ENCODE measurements at places on chromosomes 3 and 15. TPM values are rescaled to one million over a fixed set of nuclear protein-coding genes. Genes with fewer than 3 reads are reported as not detected.

- H3K36me3 ChIP-seq: peaks cover 2% of the 10 kb centered on the region
- DNase-seq: no peak
- peaks cover 12% of the 10 kb centered on the region for H3K4me1 ChIP-seq
- no peak overlapping the region for H3K27ac ChIP-seq
Observed at GRCh38 chr3:102195198-102195948, 239.4 kb upstream of the ZPLD1 start.

FGF7 gene
- total RNA-seq: not detected

TGM5 gene
- total RNA-seq: 0.38 TPM

TMCO5A gene
- total RNA-seq: not detected

DNA sequence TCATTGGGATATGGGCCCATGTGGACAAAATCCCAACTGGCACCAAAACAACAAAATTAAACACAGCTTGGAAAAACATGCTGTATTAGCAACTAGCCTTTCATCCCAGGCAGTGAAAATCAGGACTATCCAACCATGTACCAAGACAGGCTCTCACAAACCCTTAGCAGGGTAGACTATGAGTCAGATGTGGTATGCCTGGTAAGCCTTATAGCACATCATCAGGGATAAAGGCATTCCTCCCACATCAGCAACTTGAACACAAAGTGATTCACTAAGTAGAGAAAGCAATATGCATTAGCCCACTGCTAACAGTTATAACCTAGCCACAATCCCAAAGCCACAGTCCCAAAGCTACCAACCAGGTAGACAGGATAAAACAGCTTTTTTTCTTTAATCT is 8.0 kb downstream of the CEP152 start:
- no peak for DNase-seq
- peaks cover 44% of the 10 kb centered on the region for H3K36me3 ChIP-seq
- H3K4me3 ChIP-seq: no peak overlapping the region
- H3K27me3 ChIP-seq: no peaks in the 10 kb centered on the region

- peaks cover 70% of the 10 kb centered on the region for H3K27me3 ChIP-seq
- DNase-seq: no peak
- H3K4me3 ChIP-seq: peak overlapping the region; percentile 52
- H3K36me3 ChIP-seq: no peaks in the 10 kb centered on the region
- H3K4me1 ChIP-seq: peaks cover 8% of the 10 kb centered on the region
- H3K27ac ChIP-seq: no peak overlapping the region
Observed at GRCh38 chr15:93072011-93072410, 17.0 kb downstream of the RGMA start.

DNA sequence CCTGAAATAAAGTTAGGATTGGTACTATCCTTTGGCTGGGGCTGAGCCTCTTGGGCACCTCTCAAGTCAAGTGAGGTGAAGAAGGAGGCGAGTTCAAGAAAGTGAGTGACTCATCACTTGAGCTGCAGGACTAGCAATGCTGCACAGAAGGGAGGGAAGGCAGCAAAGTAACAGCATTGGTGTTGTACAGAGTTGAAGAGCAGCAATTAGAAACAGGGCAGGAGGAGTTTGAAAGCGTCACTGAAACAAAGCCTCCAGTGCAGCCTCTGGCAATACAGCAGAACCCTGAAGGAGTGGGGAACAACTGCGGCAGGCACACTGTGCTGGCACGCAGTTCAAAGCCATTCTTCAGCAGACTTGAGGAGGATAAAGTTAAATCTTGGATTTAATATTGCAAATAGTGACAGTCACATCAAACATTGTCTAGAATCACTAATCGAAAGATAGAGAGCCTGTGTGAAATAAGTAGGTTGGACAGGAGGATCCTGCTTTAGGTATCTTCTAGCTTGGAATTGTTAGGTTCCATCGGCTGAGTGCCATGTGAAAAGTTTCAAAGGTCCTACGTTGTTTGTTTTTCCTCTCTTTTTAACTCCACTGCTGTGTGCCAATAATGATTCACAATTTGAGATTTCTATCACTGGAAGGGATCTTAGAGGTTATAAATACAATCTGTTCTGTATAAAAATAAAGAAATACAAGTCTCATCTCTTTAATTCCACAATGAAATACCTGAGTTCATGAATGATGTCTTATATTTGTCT is 479.8 kb downstream of the NAALADL2 start:
- no peaks in the 10 kb centered on the region for H3K36me3 ChIP-seq
- no peak for DNase-seq
- H3K4me1 ChIP-seq: no peaks in the 10 kb centered on the region

DNA sequence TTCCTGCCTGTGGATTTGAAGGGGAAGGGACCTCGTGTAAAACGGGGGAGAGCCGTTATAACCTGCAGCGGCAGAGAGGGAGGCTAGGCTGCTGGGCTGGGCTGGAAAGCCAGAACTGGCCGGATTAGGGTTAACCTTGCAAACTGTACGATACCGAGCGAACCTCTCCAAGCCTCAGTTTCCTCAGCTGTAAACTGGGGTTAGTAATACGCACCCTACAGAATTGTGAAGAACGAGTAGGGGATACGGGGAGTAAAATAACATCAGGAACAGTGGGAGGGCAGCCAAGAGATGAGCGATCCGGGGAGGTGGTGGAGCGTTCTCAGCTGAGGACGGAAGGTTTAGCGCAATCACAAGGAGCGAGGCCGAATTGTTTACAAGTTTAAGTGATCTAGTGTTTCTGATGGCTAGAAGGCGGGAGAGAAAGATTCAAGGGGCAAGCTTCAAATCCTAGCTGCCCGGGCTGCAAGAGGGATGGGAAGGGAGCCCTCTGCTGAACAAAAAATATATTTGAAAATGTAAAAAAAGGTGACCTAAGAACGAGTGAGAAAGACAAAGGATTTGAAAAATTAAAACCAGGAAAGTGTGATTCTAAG is 768 bp upstream of the SEMA5B start:
- peaks cover 5% of the 10 kb centered on the region for H3K4me1 ChIP-seq
- H3K36me3 ChIP-seq: no peaks in the 10 kb centered on the region
- DNase-seq: no peak
- H3K27me3 ChIP-seq: peaks cover 39% of the 10 kb centered on the region
- peak overlapping the region; percentile 68 for H3K4me3 ChIP-seq

ZPLD1 gene
- total RNA-seq: not detected

CPNE9 gene
- total RNA-seq: not detected

DNA sequence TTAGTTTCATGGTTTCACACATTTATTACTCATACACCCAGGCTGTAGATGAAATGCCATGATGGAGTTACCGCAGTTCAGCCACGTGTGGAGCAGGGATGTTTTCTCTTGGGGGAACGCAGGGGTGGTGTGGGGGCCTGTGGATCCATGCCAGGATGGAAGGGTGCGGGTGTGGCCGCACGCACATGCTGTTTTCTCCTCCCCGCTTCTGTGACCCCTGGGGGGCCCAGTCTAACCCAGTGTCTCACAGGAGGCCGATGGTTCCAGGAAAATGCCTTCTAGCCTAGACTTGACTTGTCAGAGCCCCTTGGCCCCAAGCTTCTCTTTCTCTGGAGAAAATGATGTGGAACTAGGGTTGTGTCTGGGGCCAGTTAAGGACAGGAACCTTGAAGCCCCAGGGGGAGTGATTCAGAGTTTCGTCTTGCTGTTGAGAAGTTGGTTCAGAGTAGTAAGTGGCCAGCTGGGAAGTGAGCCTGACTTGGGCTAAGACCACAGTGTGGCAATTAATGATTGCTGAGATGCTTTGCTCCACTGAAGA is 240.4 kb upstream of the BHLHE40 start:
- peak overlapping the region; percentile 90 for H3K27ac ChIP-seq
- H3K4me3 ChIP-seq: no peak overlapping the region
- no peaks in the 10 kb centered on the region for H3K27me3 ChIP-seq
- H3K36me3 ChIP-seq: peaks cover 74% of the 10 kb centered on the region
- peaks cover 78% of the 10 kb centered on the region for H3K4me1 ChIP-seq

DNA sequence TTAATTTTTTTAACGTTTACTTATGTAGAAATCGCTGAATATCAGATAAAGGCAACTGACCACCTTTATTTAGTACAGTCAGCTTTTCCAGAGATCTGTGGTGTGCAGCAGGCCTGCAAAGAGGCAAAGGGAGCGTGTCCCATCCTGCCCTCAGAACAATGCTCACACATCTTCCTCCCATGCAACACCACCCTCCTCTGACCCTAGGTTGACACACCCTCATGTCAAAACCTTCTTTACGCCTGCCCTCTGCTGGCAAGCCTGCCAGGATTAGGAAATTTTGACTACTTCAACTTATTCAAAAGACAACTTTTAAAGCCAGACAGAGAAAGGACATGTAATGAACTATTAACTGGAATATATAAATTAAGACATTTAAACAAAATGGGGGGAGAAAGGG is 513.7 kb downstream of the FOXP1 start:
- H3K36me3 ChIP-seq: peaks cover 38% of the 10 kb centered on the region
- peak overlapping the region; percentile 18 for H3K4me3 ChIP-seq
- peak overlapping the region; percentile 90 for H3K27ac ChIP-seq

- H3K4me1 ChIP-seq: peaks cover 49% of the 10 kb centered on the region
- H3K4me3 ChIP-seq: peak overlapping the region; percentile 89
- peak overlapping the region; percentile 91 for H3K27ac ChIP-seq
- peak; percentile 48 for DNase-seq
- peaks cover 4% of the 10 kb centered on the region for H3K36me3 ChIP-seq
- no peaks in the 10 kb centered on the region for H3K27me3 ChIP-seq
Observed at GRCh38 chr3:195441992-195442572, 738 bp downstream of the ACAP2 start.

GRCh38 chr15:68335251-68335650 is 57.7 kb downstream of the FEM1B start:
- no peaks in the 10 kb centered on the region for H3K27me3 ChIP-seq
- H3K27ac ChIP-seq: no peak overlapping the region
- H3K4me1 ChIP-seq: peaks cover 5% of the 10 kb centered on the region
- no peak for DNase-seq

GRCh38 chr3:150703299-150703755 is 393 bp downstream of the ERICH6 start:
- peak overlapping the region; percentile 94 for H3K4me3 ChIP-seq
- H3K4me1 ChIP-seq: peaks cover 28% of the 10 kb centered on the region
- H3K27ac ChIP-seq: peak overlapping the region; percentile 92
- H3K27me3 ChIP-seq: peaks cover 6% of the 10 kb centered on the region
- H3K36me3 ChIP-seq: peaks cover 14% of the 10 kb centered on the region
- peak; percentile 47 for DNase-seq

Data from activated naive CD8-positive, alpha-beta T cell treated with anti-CD3 and anti-CD28 coated beads for 36 hours (primary cell).